Activated T-helper 1 cell treated with anti-CD3 and anti-CD28 coated beads, Interleukin-2, amount 50 U/mL, for 16 hours (primary cell): ENCODE measurements at places on chromosomes 4 and X.

- no peak for DNase-seq
Observed at GRCh38 chrX:138008281-138008680, 442.4 kb downstream of the ZIC3 start.

GRCh38 chrX:57132046-57132445 is 5.2 kb downstream of the SPIN2A start:
- no peak for DNase-seq

- DNase-seq = no peak
Observed at GRCh38 chr4:139715746-139716391, 50.2 kb downstream of the MGST2 start.

- no peak for DNase-seq
Observed at GRCh38 chr4:175560604-175561003, 251.5 kb downstream of the GPM6A start.

- DNase-seq = no peak
Observed at GRCh38 chrX:143633461-143634308, 2.2 kb downstream of the SLITRK4 start.

GRCh38 chr4:78346222-78346621 is 205.3 kb upstream of the ANXA3 start:
- no peak for DNase-seq

GRCh38 chr4:25859429-25860148 is 3.2 kb downstream of the SEL1L3 start:
- no peak for DNase-seq
